Caki2 (cell line): ENCODE measurements at places on chromosomes 2 and 18. TPM values are rescaled to one million over a fixed set of nuclear protein-coding genes. Genes with fewer than 3 reads are reported as not detected.

ARL6IP6 gene
- 38.7 and 40.8 TPM in 2 replicates for total RNA-seq

DNA sequence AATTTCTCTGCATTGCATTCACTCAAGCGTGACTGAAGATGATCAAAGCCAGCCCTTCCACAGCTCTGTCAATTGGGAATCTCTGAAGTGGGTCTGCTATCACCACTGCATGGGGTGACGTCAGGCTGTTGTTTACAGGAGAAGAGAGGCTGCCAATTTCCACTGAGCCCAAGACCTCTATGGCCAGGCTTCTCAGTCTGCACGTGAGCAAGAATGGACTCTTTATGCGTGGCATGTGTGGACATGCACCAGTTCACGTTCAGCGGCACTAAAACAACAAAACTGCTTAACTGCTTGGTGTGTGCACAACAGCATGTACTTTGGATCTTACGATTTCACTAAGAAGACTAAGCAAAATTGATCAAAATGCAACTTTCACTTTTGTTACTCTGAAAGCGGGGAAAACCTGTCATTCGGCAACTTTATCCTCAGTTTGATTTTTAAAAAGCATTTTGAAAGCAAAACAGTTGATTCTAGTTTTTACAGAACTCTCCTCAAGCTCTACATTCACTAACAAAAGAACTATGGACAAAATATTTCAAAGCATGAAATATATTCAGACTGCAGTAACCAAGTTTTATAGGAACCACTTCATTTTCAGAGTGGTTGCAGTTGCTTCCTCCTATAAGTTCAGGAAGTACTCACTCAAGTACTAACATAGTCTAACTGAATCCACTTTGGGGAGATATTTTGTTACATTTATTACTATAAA is 77.0 kb upstream of the SERTAD2 start:
- DNase-seq = peak; percentile 35

GRCh38 chr2:8204711-8205110 is 477.1 kb upstream of the ID2 start:
- DNase-seq = no peak

- DNase-seq = peak; percentile 76
Measured at GRCh38 chr18:8706791-8707555, 1.6 kb downstream of the MTCL1 start.

COL5A2 gene
- 2.0 and 3.0 TPM in 2 replicates for total RNA-seq

GRCh38 chr2:132664096-132664495 is 5.9 kb downstream of the LYPD1 start:
- peak; percentile 78 for DNase-seq

SLC14A1 gene
- total RNA-seq = not detected in 2 replicates

- no peak for DNase-seq
Measured at GRCh38 chr2:235053651-235054050, 101.8 kb downstream of the SH3BP4 start.

DNA sequence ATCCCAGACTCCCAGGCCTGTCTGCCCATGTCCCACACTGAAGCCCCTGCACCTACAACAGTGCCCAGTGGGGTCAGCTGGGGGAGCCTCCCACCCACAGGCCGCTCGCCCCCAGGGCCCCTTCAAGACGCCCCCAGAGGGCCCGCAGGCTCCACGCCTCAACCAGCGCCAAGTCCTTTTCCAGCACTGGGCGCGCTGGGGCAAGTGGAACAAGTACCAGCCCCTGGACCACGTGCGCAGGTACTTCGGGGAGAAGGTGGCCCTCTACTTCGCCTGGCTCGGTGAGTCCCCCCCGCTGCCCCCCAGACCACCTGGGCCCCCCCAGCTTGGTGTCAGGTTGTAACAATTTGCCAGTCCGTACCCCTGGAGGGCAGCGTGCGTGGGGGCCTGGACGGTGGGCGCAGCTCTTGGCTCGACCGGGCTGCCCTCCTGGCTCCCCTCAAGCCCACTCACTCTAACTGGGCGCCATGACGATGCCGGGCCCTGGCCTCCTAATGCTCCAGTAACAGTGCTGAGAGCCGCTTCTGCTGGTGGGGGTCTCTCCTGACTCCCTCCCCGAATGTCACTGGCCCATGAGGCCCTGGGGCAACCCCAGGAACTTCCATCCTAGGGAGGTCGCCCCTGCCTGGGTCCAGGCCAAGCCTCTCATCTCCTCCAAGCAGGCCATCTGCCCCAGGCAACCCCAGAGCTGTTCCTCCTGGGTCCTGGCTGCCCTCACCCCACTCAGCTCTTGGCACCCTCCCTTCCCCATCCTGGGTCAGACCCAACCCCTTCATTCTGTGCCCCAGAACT is 14.9 kb downstream of the ANO7 start:
- no peak for DNase-seq

DNA sequence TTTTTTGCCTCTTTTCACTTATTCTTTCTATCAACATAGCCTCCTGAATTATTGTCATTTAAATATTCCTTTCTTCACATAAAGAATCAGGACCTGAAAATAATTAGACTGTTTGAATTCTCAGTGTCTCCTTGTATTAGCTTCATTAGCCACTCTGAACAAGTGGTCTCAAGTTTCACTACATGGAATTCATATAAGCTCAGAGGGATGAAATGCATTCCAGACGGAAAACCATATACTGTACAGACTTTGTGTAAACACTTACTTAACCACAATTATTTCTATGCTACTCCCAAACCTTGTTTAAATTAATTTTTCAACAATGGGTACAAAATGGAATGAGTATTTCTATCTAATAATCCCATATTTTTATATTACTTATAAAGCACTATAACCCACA is 53.4 kb downstream of the CHN1 start:
- no peak for DNase-seq

DNA sequence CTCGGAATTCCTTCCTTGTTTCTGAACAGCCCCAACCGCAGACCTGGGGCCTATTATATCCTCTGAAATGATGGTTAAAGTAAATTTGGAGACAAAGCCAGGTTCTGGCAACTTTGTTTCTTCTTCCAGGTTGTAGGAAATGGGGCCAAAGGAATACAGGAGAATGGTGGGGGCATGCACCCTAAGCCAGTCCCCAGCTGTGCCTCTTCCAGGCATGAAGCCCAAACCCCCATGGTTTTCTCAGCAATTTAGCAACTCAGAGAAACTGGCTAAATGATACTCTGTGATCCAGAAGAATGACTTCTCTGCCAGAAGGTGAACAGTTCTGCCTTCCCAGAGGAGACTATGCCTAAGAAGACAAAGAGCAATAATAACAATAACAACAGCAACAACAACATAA is 635.0 kb upstream of the FANCL start:
- no peak for DNase-seq

MCEE gene
- 9.5 and 18.9 TPM in 2 replicates for total RNA-seq

CHAC2 gene
- total RNA-seq = 15.2 and 24.5 TPM in 2 replicates

DNA sequence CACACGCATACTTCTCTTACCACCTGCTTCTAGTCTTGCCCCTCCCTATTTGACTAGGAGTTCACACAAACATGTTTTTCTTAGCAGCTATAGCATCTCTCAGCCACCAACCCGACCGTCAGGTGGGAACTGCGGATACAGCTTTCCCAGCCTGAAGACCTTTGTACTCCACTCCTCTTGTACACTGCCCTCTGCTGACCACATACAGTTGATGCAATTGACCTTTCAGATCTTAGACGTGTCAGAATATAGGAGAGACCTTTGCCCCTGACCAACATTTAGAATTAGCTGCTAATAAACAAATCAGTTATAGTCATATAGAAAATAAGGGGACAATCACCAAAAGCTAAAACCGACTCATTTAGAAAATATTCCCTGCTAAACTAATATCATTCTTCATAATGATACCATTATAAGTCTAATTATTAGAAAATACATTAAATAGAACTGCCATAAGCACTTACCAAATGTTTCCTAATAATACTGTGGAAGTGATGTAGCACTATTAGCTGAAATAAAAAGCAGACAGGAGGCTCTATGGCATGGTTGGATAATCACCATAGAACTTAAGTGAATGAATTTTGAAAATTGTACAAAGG is 208.4 kb downstream of the RAD51AP2 start:
- peak; percentile 39 for DNase-seq

DNAJC10 gene
- 95.4 and 104 TPM in 2 replicates for total RNA-seq
